ENCODE measurements at places on chromosomes 7 and 10.
A peak's percentile ranks its signal among the peaks of the same experiment; 100 is the strongest.

DNA sequence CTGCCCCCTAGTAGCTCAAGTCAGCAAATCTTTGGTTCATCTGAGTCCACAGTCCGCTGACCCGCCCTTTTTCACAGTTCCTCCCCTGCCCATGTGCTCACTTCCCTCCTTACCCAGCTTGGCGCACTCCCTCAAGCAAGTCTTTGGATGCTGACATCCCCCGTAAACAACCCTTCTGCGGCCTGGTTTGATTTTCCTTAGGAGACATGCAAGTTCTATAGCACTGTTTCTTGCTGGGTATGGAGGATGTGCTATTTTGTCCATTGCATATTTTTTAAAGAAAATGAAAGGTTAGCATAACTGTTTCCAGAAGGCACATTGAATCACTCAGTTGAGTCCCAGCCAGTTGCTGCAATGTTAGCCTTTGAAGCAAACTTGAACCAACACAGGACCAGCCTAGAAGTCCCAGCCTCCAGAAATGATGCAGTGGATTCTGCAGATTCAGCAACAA lies 38.2 kb downstream of the HTRA1 start:
- no peaks in the 10 kb centered on the region for H3K36me3 ChIP-seq
- H3K4me1 ChIP-seq, result peaks cover 13% of the 10 kb centered on the region
- no peak overlapping the region for H3K4me3 ChIP-seq
- no peaks in the 10 kb centered on the region for H3K27me3 ChIP-seq
- no peak for DNase-seq

DNA sequence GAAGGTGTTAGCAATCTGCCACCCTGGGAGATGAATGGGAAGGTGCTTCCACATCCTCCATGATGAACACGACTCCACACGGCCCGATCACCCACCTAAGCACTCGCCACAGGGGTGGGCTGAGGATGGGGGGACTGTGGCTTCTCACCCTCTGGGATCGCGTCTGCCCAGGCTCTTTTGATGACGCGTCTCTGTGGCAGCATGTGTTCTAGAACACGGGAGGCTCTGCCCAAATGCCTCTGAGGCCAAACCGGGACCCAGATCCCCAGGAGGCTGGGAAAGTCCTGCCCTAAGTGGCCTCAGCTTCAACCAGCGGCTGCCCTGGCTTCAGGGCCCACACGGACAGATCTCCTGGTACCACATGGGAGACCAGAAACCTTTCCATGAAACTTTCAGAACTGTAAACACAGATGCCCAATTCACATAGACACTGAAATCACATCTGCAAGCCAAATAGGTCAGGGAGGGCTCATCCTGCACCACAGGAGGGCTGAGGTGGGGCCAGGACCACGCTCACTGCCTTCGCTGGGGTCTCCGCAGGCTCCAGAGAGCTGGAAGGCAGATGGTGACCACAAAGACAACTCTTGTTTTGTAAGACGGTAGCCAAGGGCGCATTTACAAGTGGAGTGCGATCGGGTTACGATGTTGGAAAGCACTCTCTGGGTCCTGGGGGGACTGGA lies 200.6 kb downstream of the PTPRN2 start:
- no peaks in the 10 kb centered on the region for H3K4me1 ChIP-seq
- H3K36me3 ChIP-seq, result no peaks in the 10 kb centered on the region
- H3K4me3 ChIP-seq, result no peak overlapping the region
- no peak overlapping the region for H3K27ac ChIP-seq

DNA sequence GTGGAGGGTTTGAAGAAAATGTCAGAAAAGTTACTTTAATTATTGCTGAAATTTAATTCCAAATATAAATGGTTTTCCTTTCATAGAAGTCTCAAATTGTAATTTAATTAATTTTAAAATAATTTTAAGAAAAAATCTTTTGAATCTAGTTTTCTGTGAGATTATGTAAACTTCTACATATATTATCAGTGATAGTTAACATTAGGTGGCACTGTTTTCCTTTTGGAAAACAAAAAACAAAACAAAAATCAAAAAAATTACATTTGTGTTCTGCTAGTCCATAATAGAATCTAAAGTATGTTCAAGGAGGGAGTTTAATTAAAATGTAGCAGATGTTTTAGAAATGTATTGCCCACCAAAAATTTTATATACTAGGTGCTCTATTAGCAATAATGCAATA lies 1456.7 kb downstream of the REEP3 start:
- H3K4me3 ChIP-seq, result no peak overlapping the region
- no peaks in the 10 kb centered on the region for H3K4me1 ChIP-seq
- no peaks in the 10 kb centered on the region for H3K36me3 ChIP-seq
- no peaks in the 10 kb centered on the region for H3K27me3 ChIP-seq
- no peak for DNase-seq

GRCh38 chr7:15430191-15430590 lies 131.6 kb downstream of the AGMO start:
- no peak overlapping the region for H3K4me3 ChIP-seq
- no peak for DNase-seq
- H3K4me1 ChIP-seq, result no peaks in the 10 kb centered on the region

- H3K4me1 ChIP-seq, result no peaks in the 10 kb centered on the region
- no peaks in the 10 kb centered on the region for H3K36me3 ChIP-seq
- DNase-seq, result no peak
- no peak overlapping the region for H3K4me3 ChIP-seq
- H3K27ac ChIP-seq, result no peak overlapping the region
- no peaks in the 10 kb centered on the region for H3K27me3 ChIP-seq
Measured at GRCh38 chr10:119024882-119025281, 4.6 kb upstream of the NANOS1 start.

- H3K27ac ChIP-seq, result peak overlapping the region; percentile 63
- no peak overlapping the region for H3K4me3 ChIP-seq
- H3K36me3 ChIP-seq, result no peaks in the 10 kb centered on the region
- no peaks in the 10 kb centered on the region for H3K27me3 ChIP-seq
- H3K4me1 ChIP-seq, result peaks cover 40% of the 10 kb centered on the region
- peak; percentile 49 for DNase-seq
Measured at GRCh38 chr7:150787321-150788281, 12.6 kb downstream of the TMEM176B start.

- no peaks in the 10 kb centered on the region for H3K36me3 ChIP-seq
- H3K27ac ChIP-seq, result no peak overlapping the region
- H3K4me3 ChIP-seq, result no peak overlapping the region
- DNase-seq, result no peak
Measured at GRCh38 chr10:25575343-25575742, 358.7 kb upstream of the MYO3A start.

- no peak overlapping the region for H3K27ac ChIP-seq
- no peak overlapping the region for H3K4me3 ChIP-seq
- DNase-seq, result no peak
Measured at GRCh38 chr7:123958186-123958703, 33.2 kb downstream of the SPAM1 start.

GRCh38 chr7:116170180-116170579 lies 40.2 kb upstream of the TES start:
- H3K27ac ChIP-seq, result no peak overlapping the region
- H3K4me3 ChIP-seq, result no peak overlapping the region
- no peak for DNase-seq

GRCh38 chr7:151313857-151314256 lies 27.8 kb upstream of the NUB1 start:
- H3K4me3 ChIP-seq, result no peak overlapping the region
- no peaks in the 10 kb centered on the region for H3K27me3 ChIP-seq
- no peaks in the 10 kb centered on the region for H3K4me1 ChIP-seq
- H3K36me3 ChIP-seq, result no peaks in the 10 kb centered on the region
- no peak for DNase-seq

All from hepatocyte (in vitro differentiated cells).